T-helper 22 cell (primary cell): ENCODE measurements at places on chromosomes 2 and 18.

GRCh38 chr2:78355967-78356366 is 669.5 kb upstream of the REG3G start:
- DNase-seq = no peak

- no peak for DNase-seq
Measured at GRCh38 chr2:103285354-103285753, 523.5 kb downstream of the TMEM182 start.

DNA sequence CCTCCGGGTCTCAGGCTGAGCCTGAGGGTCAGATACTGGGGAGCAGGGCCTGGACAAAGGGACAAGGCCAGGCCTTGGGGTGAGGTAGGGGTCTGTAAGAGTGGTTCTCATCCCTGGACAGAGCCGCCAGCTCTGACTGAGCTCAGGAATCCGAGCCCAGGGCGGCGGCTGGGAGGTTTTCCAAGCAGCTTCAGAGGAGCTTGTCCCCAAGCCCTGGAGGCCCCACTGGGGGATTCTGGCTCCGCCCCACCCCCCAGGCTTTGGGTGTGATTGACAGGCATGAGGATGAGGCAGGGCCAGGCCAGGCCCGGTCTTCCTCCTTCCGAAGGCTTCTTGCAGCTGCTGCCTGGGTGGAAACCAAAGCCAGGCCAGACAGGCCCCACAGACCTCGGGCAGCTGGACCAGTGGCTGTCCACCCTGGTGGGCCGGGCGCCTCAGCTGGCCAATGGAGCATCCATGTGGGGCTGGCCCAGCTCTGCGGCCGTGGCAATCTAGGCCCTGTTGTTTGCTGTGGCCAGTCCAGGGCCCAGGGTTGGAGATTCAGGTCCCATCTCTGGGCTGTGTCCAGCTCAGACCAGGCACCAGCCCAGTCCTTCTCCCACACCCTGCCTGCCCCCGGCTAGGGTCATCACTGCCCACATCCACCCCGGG is 23.1 kb upstream of the GPC1 start:
- no peak for DNase-seq

DNA sequence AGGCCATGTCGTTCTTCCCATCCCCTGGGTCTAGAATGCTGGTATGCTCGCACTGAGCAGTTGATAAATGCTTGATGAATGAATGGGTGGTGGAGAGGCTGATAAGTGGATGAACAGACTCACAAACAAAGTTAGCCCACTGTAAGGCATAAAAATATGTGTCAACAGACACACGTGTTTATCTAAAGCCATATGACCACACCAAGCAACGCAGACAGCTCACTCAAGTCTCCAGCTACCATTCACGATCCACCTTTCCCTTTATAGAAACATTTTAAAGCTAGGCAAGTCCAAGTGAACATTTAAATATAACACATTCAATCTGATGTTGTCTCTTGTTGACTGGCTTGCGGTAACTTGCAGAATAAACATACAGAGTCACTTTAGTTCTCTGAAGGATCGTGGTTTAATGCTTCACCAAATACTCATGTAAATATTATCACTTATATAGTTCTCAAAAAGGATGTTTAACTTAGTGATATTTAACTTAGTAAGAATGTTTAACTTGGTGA is 105.5 kb downstream of the NOL10 start:
- no peak for DNase-seq

GRCh38 chr2:151971301-151972051 is 127.4 kb downstream of the CACNB4 start:
- no peak for DNase-seq

GRCh38 chr2:181138816-181139215 is 158.4 kb downstream of the UBE2E3 start:
- no peak for DNase-seq
